ENCODE measurements at places on chromosomes 7 and 10. TPM values are rescaled to one million over a fixed set of nuclear protein-coding genes. Genes with fewer than 3 reads are reported as not detected.
A peak's percentile ranks its signal among the peaks of the same experiment; 100 is the strongest.

GRCh38 chr7:117165656-117166055 lies 157.2 kb downstream of the WNT2 start:
- no peaks in the 10 kb centered on the region for H3K27me3 ChIP-seq
- no peak for DNase-seq
- no peaks in the 10 kb centered on the region for H3K36me3 ChIP-seq
- no peak overlapping the region for H3K4me3 ChIP-seq
- no peaks in the 10 kb centered on the region for H3K4me1 ChIP-seq
- H3K27ac ChIP-seq = no peak overlapping the region

DNA sequence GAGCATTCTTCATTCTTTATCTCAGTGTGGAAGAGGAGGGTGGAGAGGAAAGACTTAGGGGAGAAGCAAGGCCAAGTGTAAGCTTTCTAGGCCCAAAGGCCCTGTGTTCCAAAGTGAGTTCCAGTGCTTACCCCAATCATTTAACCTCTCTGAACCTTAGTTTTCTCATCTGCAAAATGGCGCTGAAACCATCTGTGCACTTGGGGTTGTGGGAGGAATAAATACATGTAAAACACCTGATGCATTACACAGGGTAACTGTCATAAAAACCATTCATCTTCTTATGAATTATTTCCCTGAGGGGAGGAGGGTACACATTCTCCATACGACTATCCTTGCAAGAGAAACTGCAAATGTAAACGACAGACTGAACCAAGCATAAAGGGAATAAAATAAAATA lies 19.0 kb downstream of the PIK3AP1 start:
- H3K4me3 ChIP-seq = peak overlapping the region; percentile 74
- no peaks in the 10 kb centered on the region for H3K27me3 ChIP-seq
- DNase-seq = no peak
- peak overlapping the region; percentile 95 for H3K27ac ChIP-seq

Gene SCRN1
- 19.5 TPM for total RNA-seq

DNA sequence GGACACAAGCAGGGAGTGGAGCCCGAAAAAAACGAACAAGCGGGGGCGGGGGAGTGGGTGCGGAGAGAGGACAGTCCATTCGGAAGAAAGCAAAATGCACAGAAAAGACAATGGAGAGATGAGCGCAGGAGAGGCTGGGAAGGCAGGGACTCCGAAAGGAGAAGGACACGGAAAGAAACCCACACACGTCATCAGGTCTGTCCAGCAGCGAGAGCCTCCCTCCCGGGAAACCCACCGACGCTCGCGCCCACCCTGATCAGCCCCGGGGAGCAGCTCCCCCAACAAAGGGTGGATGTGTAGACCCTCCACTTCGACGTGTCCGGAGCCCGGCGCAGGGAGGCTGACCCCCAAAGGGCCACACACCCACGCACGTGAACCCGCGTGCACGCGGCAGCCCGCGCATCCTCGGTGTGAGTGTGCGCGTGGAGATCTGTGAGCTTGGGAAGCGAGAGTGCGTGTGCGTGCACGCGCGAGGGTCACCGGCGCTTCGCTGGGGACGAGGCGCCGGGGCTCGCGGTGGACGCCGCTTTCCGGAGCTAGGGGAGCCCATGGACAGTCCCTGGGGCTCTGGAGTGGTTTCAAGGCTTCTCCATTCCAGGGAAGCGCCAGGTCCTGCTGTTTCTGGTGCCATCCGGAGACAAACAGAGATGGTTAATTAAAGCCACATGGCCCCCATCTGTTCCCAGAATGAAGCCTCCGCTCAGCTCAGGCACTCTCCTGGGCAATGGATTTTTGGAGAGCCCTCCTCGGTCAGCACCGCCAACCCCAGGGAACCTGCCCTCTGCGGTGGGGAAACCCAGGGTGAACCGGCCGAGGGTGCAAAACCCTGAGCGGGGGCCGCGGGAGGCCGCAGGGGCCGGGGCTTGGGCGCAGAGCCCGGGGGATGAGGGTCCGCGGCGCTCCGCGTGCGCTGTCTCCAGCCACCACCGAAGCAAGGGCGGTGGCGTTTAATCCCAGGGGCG lies 916 bp downstream of the LAMB1 start:
- H3K36me3 ChIP-seq = peaks cover 6% of the 10 kb centered on the region
- no peak for DNase-seq
- H3K4me3 ChIP-seq = no peak overlapping the region
- no peak overlapping the region for H3K27ac ChIP-seq

- no peaks in the 10 kb centered on the region for H3K36me3 ChIP-seq
- H3K27me3 ChIP-seq = no peaks in the 10 kb centered on the region
Observed at GRCh38 chr10:132541601-132542011, 4.0 kb downstream of the INPP5A start.

Gene TET1
- 0.31 TPM for total RNA-seq

Gene VSTM2A
- not detected for total RNA-seq

DNA sequence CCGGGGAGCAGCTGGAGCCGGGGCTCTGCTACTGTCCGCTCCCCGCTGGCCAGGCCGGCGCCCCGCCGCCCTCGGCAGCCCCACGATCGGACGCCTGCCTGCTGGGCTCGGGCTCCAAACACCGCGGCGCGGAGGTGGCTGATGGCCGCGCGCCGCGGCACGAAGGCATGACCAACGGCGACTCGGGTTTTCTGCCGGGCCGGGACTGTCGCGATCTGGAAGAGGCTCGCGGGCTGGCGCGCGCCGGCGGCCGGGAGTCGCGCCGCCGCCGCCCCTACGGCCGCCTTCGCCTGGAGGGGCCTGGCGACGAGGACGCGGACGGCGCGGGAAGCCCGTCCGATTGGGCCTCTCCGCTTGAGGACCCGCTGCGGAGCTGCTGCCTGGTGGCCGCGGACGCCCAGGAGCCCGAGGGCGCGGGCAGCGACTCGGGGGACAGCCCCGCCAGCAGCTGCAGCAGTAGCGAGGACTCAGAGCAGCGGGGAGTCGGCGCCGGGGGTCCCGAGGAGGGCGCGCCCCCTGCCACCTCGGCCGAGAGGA lies 570 bp downstream of the TBC1D12 start:
- H3K27me3 ChIP-seq = peaks cover 51% of the 10 kb centered on the region
- H3K4me1 ChIP-seq = peaks cover 3% of the 10 kb centered on the region
- no peak for DNase-seq
- no peaks in the 10 kb centered on the region for H3K36me3 ChIP-seq

GRCh38 chr10:48551861-48552591 lies 52.8 kb downstream of the ARHGAP22 start:
- H3K36me3 ChIP-seq = no peaks in the 10 kb centered on the region
- no peak for DNase-seq
- H3K27me3 ChIP-seq = no peaks in the 10 kb centered on the region
- H3K4me1 ChIP-seq = no peaks in the 10 kb centered on the region
- H3K4me3 ChIP-seq = no peak overlapping the region

- H3K4me1 ChIP-seq = no peaks in the 10 kb centered on the region
- no peak overlapping the region for H3K27ac ChIP-seq
- no peak for DNase-seq
- no peak overlapping the region for H3K4me3 ChIP-seq
Observed at GRCh38 chr10:121981346-121981745, 6.3 kb upstream of the NSMCE4A start.

DNA sequence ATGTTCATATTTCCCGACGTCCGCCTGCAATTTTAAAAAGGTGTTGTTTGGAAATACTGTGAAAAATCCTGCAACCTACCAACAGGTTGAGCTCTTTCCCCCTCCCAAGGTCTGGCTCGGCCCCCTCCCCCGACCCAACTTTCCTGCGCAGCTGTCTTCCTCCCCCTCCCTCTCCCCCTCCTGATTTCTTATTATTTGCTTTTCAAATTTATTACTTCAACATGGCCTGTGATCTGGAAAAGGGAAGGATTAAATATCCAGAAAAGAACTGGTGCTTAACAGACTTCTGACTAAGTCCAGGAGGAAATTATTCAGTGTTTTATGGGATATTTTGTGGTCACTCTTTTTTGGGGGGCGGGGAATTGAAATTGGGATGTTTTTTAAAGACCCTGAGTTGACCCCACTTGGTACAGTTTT lies 2.4 kb downstream of the ARID5B start:
- H3K4me3 ChIP-seq = peak overlapping the region; percentile 95
- H3K4me1 ChIP-seq = peaks cover 42% of the 10 kb centered on the region
- H3K36me3 ChIP-seq = peaks cover 8% of the 10 kb centered on the region
- no peaks in the 10 kb centered on the region for H3K27me3 ChIP-seq
- peak overlapping the region; percentile 90 for H3K27ac ChIP-seq

Gene CPA5
- not detected for total RNA-seq

DNA sequence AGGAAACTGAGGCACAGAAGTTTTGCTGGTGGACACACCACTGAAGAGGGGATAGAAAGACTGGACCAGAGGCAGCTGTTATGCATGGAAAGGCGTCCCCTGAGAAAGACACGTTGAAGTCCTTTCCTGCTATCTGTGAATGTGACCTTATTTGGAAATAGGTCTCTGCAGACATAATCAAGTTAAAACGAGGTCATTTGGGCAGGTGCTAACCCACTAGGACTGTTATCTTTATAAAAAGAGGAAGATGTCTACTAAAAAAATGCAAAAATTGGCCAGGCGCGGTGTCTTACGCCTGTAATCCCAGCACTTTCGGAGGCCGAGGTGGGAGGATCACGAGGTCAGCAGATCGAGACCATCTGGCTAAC lies 31.6 kb downstream of the ELMO1 start:
- no peak overlapping the region for H3K4me3 ChIP-seq
- peaks cover 4% of the 10 kb centered on the region for H3K36me3 ChIP-seq
- DNase-seq = no peak
- H3K27me3 ChIP-seq = no peaks in the 10 kb centered on the region
- H3K27ac ChIP-seq = no peak overlapping the region

GRCh38 chr10:84232376-84232775 lies 7.0 kb upstream of the LRIT2 start:
- H3K27me3 ChIP-seq = peaks cover 30% of the 10 kb centered on the region
- no peak for DNase-seq

GRCh38 chr10:113609704-113610108 lies 54.1 kb downstream of the NRAP start:
- H3K27ac ChIP-seq = no peak overlapping the region
- H3K36me3 ChIP-seq = no peaks in the 10 kb centered on the region
- H3K4me3 ChIP-seq = no peak overlapping the region
- no peaks in the 10 kb centered on the region for H3K4me1 ChIP-seq

Gene PRPS1L1
- total RNA-seq = not detected

DNA sequence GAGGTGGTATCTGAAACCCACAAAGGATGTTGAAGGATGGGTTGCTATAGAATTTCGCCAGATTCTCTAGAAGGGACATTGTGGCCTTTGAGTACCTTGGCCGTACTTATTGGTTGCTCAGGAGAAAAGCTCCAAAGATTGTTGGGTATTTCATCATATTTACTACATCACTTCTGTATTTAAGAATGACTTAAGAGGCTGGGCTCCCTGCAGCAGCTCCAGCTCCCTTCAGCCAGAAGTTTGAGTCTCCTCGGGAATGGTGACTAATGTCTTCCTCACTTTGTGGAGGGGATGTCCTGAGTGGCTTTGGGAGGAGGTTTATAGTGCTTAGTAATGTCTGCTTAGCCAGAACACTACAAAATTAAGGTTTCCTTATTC lies 18.1 kb downstream of the MINDY4 start:
- DNase-seq = no peak
- no peak overlapping the region for H3K27ac ChIP-seq

- no peaks in the 10 kb centered on the region for H3K36me3 ChIP-seq
- H3K27ac ChIP-seq = no peak overlapping the region
- H3K4me1 ChIP-seq = peaks cover 17% of the 10 kb centered on the region
- DNase-seq = no peak
Observed at GRCh38 chr7:95929710-95930280, 157.4 kb downstream of the DYNC1I1 start.

Gene CTAGE4
- total RNA-seq = 0.38 TPM

Gene HIPK2
- 245 TPM for total RNA-seq

DNA sequence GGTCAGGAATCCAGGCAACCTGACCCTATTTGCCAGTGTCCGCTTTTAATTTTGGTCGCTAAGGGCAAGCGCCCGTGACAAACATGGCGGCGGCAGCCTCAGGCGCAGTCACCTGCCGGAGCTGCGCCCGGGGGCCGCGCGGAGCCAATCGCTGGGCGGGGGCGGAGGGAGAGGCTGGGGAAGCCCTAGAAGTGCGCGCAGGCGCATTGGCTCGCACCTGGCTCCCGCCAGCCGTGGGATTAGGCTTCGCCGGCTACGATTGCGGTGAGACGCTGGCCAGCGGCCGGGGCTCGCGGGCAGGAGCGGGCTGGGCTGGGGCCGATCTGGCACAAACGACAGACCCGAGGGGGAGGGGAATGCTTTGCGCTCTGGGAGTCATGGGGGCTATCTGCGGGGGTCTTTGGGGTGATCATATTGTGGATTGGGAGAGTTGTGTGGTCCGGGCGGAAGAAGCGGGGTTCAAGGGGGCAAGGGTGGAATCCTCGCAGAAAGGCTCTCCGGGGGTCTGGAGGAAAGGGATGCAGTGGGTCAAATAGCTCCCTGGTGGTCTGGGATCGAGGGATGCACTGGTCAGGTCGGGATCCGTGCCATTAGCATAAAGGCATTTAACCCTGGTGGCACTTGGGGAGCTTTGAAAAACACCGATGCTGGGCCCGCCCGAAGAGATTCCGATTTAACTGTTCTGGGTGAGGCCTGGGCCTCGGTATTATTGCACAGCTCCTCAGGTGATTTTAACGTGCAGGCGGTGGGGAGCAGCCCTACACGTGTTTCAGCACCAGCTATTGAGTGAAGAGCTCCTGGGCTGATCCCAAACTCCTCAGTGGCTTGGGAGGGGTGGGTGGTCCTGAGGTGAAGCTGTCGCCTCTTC lies 10.1 kb upstream of the C10orf95 start:
- H3K4me3 ChIP-seq = peak overlapping the region; percentile 95
- no peaks in the 10 kb centered on the region for H3K36me3 ChIP-seq
- peaks cover 28% of the 10 kb centered on the region for H3K4me1 ChIP-seq
- peak overlapping the region; percentile 89 for H3K27ac ChIP-seq
- peak; percentile 97 for DNase-seq

Gene EBLN1
- total RNA-seq = not detected

GRCh38 chr7:605661-606450 lies 86.2 kb upstream of the PDGFA start:
- H3K36me3 ChIP-seq = no peaks in the 10 kb centered on the region
- no peaks in the 10 kb centered on the region for H3K27me3 ChIP-seq
- peaks cover 57% of the 10 kb centered on the region for H3K4me1 ChIP-seq
- no peak for DNase-seq
- H3K4me3 ChIP-seq = no peak overlapping the region

Gene MEIG1
- total RNA-seq = not detected

Gene AGBL3
- total RNA-seq = 2.2 TPM

DNA sequence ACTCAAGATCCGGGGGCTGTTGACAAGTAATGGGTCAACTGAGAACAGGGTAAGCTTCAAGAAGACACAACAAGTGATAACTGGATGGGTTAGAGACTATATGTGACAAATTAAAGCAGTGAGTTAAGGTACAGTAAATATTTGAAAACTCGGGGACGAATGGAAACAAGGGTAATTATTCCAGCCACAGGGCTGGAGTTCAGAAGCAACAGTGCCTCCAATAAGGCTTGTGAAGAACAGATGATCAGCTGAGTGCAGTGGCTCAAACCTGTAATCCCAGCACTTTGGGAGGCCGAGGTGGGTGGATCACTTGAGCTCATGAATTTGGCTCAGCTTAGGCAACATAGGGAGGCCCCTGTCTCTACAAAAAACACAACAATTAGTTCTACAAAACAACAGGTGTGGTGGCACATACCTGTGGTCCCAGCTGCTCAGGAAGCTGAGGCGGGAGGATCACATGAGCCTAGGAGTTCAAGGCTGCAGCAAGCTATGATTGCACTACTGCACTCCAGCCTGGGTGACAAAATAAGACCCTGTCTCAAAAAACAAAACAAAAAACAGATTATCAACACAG lies 20.5 kb upstream of the DLD start:
- H3K4me3 ChIP-seq = no peak overlapping the region
- DNase-seq = no peak
- H3K27me3 ChIP-seq = peaks cover 8% of the 10 kb centered on the region

Gene SPDYE1
- not detected for total RNA-seq

Gene UNCX
- not detected for total RNA-seq

All from natural killer cell treated with Interleukin-12 subunit alpha and Interleukin-12 subunit beta and Interleukin-15 and Interleukin-18, amount 100 ng/mL, for 72 hours (primary cell).